A549 treated with Hydrocortisone at 1 μM for 4 hours (cell line): ENCODE measurements at places on chromosomes 11 and 22. TPM values are rescaled to one million over a fixed set of nuclear protein-coding genes. Genes with fewer than 3 reads are reported as not detected.

Gene BTG4
- 0.10 to 0.23 TPM (median 0.16 TPM) in 4 of 5 replicates, not detected in the other for total RNA-seq

Gene CCDC116
- total RNA-seq = 0.05 to 0.06 TPM in 2 of 5 replicates, not detected in the others

Gene GAL3ST3
- total RNA-seq = not detected in 5 replicates

Gene SLC22A6
- not detected in 5 replicates for total RNA-seq

Gene PSMD13
- 158 to 202 TPM (median 174 TPM) in 5 replicates for total RNA-seq

Gene DDTL
- total RNA-seq = 1.6 to 1.9 TPM (median 1.7 TPM) in 5 replicates

Gene EPS8L2
- 86.6 to 123 TPM (median 114 TPM) in 5 replicates for total RNA-seq

Gene AKIP1
- 38.7 to 45.6 TPM (median 43.8 TPM) in 5 replicates for total RNA-seq

Gene KCNJ5
- 0.01 to 0.03 TPM (median 0.02 TPM) in 3 of 5 replicates, not detected in the others for total RNA-seq

Gene CRACR2B
- 3.0 to 6.3 TPM (median 5.7 TPM) in 5 replicates for total RNA-seq

Gene TUB
- 5.0 to 7.4 TPM (median 6.1 TPM) in 5 replicates for total RNA-seq

Gene OR51B4
- total RNA-seq = not detected in 5 replicates

Gene ELFN2
- 5.8 to 6.7 TPM (median 6.2 TPM) in 5 replicates for total RNA-seq
